ENCODE measurements at places on chromosomes 1 and 21. TPM values are rescaled to one million over a fixed set of nuclear protein-coding genes. Genes with fewer than 3 reads are reported as not detected.

TAS1R3 gene
- total RNA-seq: 0.57 TPM

DNA sequence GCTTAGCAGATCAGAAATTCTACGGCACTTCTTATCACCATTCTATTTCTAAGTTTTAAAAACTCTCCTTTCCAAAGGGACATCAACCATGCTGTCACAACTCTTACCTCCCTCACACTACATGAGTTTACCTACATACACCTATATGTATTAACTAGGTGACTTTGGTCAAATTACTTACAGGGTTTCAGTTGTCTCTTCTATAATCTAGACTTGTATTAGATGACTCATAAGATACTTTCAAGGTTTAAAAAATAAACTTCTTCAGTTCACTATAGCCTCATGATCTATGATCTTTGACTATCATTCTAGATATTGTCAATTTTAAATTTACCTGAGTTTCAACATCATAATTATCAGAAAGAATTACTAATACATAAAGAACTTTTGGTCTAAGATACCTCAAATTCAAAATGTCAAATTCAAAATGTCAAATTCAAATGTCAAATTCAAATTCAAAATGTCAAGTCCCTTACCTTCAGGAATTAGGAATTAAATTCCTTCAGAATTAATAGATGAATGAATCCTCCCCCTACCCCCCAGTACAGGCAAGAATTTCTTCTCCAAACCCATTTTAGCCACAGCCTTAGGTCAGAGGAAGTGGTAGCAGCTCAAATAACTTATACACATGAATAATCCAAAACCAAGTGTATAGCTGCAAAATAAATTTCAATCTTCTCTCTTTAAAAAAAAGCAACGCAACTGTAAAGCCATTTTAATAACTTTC is 31.1 kb downstream of the OTUD7B start:
- no peak for DNase-seq

DNA sequence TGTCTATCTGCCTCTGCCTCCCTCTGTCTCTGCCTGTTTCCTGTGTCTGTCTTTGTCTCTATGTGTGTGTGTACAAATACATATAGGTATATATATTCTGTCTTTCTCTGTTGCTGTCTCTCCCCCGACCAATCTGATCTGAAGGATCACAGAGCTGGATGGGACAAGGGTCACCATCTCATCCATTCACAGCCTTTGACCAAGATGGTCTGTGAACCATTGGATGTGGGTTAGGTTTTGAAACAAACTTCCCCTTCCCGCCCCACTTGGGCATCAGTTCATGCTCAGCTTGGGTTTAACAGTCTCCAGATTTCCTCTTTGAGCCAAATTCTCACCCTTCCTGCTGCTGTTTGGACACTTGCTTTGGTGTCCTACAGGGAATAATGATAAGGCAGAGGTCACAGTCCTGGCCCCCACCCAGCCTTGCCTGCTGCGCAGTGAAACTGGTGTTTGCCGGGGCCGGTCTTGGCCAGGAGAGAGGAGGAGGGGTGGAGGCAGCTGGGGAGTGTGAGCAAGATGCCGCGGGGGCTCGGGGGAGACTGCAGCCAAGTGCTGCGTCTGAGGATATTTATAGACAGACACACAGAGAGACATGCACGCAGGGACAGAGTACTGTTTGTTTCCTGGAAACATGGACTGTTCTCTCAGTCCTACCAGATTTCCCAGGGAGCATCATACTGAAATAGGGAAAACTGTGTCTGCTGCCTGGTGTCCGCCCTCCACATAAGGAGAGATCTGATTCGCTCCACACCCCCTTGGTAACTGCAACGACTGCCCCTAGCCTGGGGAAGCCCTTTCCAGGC is 27.0 kb upstream of the BTG2 start:
- peak; percentile 87 for DNase-seq

HHAT gene
- total RNA-seq: 8.8 TPM

DNA sequence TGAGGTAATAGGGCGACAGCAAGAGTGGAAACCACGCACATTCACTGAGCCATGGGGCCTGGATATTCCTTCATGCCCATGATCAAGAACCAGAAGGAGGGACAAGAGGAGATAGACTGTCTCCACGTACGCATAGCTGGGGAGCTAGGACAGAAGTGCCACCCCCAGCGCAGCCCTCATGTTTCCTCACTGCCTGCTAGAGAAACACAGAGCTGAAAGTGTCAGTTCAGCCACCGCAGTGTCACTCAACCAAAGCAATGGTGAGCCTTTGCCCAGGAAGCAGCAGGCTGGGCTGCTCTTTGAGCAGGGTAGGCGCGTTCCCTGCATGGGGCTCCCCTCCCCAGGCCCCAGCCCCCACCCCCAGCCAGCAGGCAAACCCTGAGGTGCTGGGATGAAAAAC is 68.5 kb downstream of the STUM start:
- peak; percentile 68 for DNase-seq

RNF186 gene
- total RNA-seq: not detected

KRTAP10-7 gene
- 11.0 TPM for total RNA-seq

DNA sequence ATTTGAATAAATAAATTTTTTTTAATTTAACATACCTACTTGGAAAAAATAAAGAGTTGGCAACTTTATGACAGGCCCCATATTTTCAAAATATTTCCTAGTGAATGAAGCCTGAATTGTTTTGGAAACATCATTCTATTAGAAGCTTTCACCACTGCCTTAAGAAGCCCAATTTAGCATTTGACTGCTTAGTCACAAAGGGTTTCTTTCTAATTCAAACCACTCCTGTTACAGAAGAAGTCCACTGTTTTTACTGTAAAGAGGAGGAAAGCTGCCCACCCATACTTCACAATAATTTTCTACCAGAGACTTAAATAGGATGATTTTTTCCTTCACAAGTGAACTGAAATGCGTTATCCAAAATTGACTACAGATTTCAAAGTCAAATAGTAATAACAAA is 534.6 kb upstream of the PTBP2 start:
- DNase-seq: no peak

DNA sequence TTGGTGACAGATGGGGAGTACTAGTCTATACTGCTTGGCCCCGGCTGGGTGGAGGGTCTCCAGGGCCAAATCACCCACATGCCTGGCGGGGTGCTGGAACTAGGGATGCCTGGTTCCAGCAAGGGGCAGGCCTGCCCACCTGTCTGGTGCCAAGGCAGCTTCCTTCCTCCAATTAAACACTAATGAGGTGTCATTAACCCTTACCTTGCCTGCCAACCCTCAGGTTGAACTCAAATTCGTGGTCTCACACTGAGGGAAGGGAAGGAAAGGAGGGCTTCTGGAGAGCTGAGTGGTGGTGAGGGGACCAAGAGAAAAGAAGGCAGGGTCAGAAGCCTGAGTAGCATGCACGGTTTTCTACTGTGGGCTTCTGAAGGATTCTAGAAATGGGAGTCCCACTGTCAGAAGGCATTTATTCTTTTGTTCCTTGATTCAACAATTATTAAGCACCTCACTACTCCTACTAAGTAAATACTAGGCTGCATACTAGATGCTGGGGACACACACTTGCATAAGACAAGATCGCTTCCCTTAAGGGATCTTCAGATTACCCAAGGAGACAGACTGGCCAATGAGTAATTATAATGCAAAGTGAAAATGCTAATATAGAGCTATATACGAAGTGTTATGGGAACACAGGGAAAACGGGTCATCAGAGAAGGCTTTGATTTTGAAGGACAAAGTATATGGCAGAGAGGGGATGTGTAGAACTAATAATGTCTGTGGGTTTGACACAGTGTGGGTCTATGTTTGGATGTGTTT is 5.9 kb upstream of the EFNA3 start:
- no peak for DNase-seq

DNA sequence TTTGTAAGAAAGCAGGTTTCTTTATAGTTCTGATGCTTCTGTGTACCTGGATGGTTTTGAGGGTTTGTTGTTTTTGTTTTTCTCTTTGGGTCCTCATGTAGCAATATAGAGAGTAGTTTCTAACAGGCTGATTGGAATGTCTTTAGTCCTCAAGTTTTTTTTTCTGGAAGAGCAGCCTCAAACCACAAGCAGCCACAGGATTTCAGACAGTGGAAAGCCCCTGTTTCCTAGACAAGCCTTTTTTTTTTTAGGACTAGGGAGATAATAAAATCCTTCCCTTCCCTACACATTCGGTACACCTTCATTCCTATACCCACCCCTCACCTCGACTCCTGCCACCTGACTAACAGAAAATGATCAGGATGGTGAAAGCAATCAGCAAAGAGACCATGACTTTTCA is 47.6 kb downstream of the ACP6 start:
- DNase-seq: no peak

- no peak for DNase-seq
Observed at GRCh38 chr1:246069581-246069980, 437.5 kb downstream of the SMYD3 start.

- no peak for DNase-seq
Observed at GRCh38 chr1:40477678-40478053, 576 bp downstream of the ZFP69 start.

SPRR2A gene
- 0.71 TPM for total RNA-seq

DNA sequence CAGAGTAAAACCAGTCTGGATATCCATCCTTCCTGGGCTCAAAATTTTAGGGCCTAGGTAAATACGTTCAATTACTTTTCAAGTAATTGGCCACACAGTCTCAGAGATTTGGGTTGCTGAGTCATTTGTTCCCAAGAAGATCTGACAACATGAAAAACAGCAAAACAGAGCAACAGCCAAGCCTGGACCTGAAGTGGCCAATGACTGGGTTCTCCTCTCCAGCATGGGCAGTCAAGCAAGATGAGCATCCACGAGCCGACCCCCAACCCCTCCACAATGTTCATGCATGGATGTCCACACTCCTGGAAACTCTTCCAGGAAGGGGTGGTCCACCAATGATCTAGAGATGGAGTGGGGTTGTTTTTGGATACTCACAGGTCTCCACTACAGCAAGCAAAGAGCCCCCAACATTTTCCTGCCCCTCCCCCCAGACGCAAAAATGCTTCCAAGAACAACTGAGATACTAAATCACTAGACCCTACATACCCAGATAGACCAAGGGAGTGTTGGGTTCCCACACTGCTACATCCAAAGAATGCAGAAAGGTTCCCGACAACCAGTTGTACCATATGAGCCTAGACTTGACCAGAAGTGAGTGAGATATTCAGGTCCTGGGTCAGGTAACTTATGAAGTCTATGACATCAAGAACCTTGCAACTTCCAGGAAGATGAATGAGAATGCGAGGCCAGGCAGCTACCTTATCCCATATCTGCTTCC is 73.0 kb downstream of the CD46 start:
- DNase-seq: peak; percentile 87

- no peak for DNase-seq
Observed at GRCh38 chr1:207579436-207579799, 65.5 kb upstream of the CR1L start.

- no peak for DNase-seq
Observed at GRCh38 chr1:25877155-25877554, 1.6 kb upstream of the PAQR7 start.

GRCh38 chr1:53183095-53183990 is 13.3 kb upstream of the CPT2 start:
- DNase-seq: no peak

- DNase-seq: no peak
Observed at GRCh38 chr1:234408757-234409156, 35.5 kb downstream of the COA6 start.

DNA sequence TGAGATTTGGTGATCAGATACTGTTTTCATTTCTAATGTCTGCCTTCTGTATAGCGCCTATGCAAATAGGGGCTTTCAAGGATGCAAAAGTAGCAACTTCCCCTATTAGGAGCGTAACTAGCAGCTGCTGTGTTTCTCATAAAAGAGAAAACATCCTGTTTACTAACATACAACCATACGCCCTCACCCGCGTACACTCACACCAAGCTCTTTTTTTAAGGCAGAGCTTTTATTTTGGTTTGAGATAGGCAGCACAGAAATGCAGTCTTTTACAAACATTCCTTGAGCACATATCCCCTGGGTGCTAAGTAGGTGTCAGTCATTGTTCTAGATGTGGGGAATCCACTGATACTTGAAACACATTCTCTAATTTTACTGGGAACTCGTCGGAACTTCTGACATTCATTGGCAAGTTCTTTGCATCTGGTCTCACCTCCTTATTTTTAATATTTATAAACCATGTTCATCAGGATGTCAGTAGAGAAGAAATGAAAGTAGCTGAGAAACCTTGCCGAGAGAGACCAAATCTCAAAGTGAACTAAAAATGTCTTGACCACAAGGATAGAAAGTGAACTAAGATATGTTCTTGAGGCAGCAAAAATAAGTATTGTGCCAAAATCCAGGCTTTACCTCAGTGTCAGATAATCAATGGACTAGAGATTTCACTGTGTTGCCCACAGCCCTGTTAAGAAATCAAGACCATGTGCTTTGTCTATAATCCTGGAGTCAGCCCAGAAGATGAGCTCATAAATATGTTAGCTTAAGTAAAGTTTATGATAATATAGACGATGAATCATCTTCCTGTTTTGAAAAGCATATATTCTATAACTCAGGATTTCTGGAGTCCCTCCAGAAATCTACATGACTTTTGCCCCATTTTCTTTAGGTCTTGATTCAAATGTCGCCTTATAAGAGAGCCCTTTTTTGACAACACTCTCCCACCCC is 350.9 kb downstream of the ST6GALNAC3 start:
- no peak for DNase-seq

DNA sequence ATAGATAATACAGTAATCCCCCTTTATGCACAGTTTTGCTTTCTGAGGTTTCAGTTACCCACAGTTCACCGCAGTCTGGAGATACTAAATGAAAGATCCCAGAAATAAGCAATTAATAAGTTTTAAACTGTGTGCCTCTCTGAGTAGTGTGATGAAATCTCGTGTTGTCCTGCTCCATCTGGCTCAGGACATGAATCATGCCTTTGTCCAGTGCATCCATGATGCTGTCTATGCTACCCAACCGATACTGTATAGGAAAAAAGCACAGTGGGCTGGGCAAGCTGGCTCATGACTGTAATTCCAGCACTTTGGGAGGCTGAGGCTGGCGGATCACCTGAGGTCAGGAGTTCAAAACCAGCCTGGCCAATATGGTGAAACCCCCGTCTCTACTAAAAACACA is 85.0 kb upstream of the SLC2A1 start:
- no peak for DNase-seq

DNA sequence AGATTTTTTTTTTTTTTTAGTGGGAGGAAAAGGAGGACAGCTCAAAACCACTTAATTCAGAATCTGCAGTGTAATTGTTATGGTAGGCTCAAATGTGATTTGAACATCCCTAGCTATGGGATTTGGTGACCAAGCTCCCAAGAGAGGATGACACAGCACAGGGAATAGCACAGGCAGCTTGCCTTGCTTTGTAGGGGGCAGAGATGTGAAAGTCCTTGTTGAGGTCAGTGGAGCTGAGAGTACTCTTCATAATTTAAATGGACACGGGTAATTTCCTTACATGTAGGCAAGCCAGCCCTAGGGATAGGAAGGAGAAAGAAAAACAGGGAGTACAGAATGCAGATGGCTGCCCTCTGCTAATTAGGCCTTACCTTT is 3.2 kb upstream of the UCK2 start:
- no peak for DNase-seq

ZZZ3 gene
- total RNA-seq: 55.7 TPM

ADGRB2 gene
- total RNA-seq: 2.2 TPM

GPR161 gene
- total RNA-seq: 1.1 TPM

DNA sequence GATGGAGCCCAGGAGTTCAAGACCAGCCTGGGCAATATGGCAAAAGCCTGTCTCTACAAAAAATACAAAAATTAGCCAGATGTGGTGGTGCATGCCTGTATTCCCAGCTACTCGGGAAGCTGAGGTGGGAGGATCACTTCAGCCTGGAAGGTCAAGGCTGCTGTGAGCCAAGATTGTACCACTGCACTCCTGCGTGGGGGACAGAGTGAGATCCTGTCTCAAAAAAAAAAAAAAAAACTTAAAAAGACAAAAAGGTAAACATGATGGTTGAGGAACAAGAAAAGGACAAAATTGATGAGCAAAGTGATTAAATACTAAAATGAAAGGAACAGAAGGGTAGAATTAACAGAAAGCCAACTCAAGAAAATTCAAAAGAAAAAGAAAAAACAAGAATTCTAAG is 30.6 kb downstream of the SNRPE start:
- no peak for DNase-seq

Measured in lower leg skin (tissue), 4 donors.